ENCODE measurements at places on chromosomes 1 and 21. TPM values are rescaled to one million over a fixed set of nuclear protein-coding genes. Genes with fewer than 3 reads are reported as not detected.

The NCAM2 gene
- total RNA-seq, result not detected

DNA sequence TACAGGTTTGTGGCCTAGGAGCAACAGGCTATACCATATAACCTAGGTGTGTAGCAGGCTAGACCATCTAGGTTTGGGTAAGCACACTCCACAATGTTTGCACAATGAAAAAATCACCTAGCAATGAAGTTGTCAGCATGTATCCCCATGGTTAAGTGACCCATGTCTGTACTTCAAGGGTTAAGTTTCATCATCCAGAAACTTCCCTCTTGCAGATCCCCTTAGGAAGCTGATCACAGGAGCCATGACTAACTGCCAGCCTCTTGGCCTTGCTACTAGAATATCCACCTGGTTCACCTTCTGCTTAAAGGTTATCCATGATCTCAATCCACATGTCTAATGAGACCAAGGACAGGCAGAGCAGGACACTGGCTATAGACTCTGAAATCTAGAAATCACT lies 3.5 kb upstream of the UBXN10 start:
- DNase-seq, result no peak
- H3K4me3 ChIP-seq, result no peak overlapping the region
- no peaks in the 10 kb centered on the region for H3K36me3 ChIP-seq
- H3K4me1 ChIP-seq, result peaks cover 24% of the 10 kb centered on the region

DNA sequence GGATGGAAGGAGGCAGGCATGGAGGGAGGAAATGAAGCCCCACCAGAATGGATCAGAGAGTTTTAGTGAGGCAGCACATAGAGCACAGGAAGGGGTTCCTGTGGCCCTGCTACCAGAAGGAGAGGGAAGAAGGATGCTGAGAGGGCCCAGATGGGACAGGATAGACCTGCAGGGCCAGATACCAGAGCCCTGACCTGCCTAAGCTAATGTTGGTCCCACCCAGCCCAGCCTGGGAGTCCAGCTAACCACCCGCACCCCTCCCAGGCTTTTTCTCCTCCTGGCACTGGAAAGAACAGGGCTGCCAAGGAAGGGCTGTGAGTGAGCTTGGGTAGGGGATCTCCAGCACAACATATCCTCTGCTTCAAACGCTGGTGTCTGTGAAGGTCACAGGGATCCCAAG lies 6.9 kb downstream of the NECTIN4 start:
- H3K4me3 ChIP-seq, result no peak overlapping the region
- no peaks in the 10 kb centered on the region for H3K27me3 ChIP-seq
- no peaks in the 10 kb centered on the region for H3K36me3 ChIP-seq
- DNase-seq, result no peak
- no peak overlapping the region for H3K27ac ChIP-seq

The SLC39A1 gene
- total RNA-seq, result 22.3 TPM

The C1orf159 gene
- 17.9 TPM for total RNA-seq

- H3K4me3 ChIP-seq, result no peak overlapping the region
- H3K36me3 ChIP-seq, result no peaks in the 10 kb centered on the region
- H3K27me3 ChIP-seq, result no peaks in the 10 kb centered on the region
- H3K27ac ChIP-seq, result no peak overlapping the region
These were observed 476.5 kb downstream of the BRINP3 start for GRCh38 chr1:190001187-190001586.

The GTF2B gene
- total RNA-seq, result 47.3 TPM
